ENCODE measurements at places on chromosomes 4 and X. TPM values are rescaled to one million over a fixed set of nuclear protein-coding genes. Genes with fewer than 3 reads are reported as not detected.

RBBP7 gene
- 249 TPM for polyA plus RNA-seq

ZCCHC12 gene
- 0.77 TPM for polyA plus RNA-seq

SOWAHD gene
- 1.4 TPM for polyA plus RNA-seq

GRCh38 chr4:13208558-13209193 lies 275.5 kb downstream of the RAB28 start:
- no peak for DNase-seq
- H3K27ac ChIP-seq, result no peak overlapping the region
- H3K27me3 ChIP-seq, result no peaks in the 10 kb centered on the region

DNA sequence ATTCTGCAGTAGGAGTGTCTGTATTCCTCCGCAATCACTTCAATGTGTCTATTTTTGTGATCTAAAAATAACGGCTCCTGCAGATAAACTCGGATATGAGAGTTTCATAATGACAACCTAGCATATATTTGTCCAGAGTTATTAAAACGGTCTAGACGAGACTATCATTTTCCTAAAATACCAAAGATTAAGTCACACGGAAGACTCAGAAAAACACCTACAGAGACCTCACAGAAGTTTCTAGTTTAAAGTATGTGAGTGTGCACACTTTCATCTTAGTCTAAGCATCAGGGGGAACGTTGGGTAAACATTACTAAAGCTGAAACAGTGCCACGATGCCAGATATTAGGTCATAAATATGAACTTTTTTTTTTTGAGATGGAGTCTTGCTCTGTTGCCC lies 156.9 kb downstream of the AFAP1 start:
- no peaks in the 10 kb centered on the region for H3K27me3 ChIP-seq
- no peak for DNase-seq
